AG09319 (cell line): ENCODE measurements at places on chromosomes 1 and 21.

DNA sequence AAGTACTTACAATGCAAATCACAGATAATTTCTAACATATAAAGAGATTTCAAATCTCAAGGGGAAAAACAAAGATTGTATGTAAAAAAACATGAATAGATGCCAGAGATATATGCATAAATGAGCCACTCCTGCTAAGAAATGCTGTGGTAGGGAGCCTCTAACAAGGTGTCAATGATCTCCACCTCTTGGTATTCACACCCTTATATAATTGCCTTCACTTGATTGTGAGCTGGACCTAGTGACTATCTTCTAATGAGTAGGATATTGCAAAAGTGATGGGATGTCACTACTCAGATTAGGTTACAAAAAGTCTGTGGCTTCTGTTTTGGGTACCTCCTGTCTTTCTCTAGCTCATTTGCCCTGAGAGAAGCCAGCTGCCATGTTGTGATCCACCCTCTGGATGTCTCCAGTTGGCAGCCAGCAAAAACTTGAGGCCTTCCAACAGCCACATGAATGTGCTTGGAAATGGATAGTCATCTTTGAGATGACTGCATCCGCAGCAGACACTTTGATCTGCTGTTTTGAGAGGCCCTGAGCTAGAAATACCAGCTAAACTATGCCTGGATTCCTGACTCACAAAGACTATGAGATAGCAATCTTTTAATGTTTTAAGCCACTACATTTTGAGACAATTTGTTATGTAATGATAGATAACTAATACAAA is 196.1 kb upstream of the FGGY start:
- DNase-seq, result no peak

- DNase-seq, result no peak
Observed at GRCh38 chr1:117106478-117106877, 15.1 kb downstream of the TRIM45 start.

GRCh38 chr1:221040691-221041285 is 161.5 kb downstream of the HLX start:
- no peak for DNase-seq

- no peak for DNase-seq
Observed at GRCh38 chr1:242206994-242207393, 208.1 kb upstream of the MAP1LC3C start.

DNA sequence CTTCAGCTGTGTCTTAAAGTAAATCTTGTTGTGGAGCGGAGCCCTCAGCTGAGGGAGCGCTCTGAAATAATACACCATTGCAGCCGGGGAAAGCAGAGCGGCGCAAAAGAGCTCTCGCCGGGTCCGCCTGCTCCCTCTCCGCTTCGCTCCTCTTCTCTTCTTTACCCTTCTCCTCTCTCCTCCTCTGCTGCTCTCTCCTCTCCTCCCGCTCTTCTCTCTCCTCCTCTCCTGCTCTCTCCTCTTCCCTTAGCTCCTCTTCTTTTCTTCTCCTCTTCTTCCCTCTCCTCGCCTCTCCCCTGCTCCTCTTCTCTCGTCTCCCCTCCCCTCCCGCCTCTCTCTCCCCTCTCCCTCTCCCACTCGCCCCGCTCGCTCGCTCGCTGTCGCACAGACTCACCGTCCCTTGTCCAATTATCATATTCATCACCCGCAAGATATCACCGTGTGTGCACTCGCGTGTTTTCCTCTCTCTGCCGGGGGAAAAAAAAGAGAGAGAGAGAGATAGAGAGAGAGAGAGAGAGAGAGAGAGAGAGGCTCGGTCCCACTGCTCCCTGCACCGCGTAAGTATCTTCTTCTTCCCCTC is at the start of gene PROX1:
Gene PROX1 (plus strand): TSS at position 47 of the 580 bp plus-strand sequence. CDS start 8,563 bp downstream, outside the sequence.
- DNase-seq, result peak; percentile 44

DNA sequence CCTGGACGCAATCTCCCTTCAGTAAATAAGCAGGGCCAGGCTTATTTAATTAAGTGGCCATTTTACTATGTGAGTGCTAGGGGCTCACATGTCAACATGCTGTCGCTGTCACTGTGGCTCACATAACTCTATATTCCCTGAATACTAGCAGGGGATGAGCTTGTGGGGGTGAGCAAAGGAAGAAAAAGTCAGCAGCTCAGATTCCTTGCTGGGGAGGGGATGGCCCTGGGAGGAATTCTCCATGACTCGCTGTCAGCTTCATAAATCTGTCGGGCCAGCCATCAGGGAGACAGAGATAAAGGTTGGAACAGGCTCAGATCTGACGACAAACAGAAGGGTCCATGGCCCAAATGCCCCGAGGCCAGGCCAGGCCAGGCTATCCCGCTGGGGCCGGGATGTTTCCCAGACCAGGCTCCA is 26.0 kb upstream of the PLEKHG5 start:
- no peak for DNase-seq

DNA sequence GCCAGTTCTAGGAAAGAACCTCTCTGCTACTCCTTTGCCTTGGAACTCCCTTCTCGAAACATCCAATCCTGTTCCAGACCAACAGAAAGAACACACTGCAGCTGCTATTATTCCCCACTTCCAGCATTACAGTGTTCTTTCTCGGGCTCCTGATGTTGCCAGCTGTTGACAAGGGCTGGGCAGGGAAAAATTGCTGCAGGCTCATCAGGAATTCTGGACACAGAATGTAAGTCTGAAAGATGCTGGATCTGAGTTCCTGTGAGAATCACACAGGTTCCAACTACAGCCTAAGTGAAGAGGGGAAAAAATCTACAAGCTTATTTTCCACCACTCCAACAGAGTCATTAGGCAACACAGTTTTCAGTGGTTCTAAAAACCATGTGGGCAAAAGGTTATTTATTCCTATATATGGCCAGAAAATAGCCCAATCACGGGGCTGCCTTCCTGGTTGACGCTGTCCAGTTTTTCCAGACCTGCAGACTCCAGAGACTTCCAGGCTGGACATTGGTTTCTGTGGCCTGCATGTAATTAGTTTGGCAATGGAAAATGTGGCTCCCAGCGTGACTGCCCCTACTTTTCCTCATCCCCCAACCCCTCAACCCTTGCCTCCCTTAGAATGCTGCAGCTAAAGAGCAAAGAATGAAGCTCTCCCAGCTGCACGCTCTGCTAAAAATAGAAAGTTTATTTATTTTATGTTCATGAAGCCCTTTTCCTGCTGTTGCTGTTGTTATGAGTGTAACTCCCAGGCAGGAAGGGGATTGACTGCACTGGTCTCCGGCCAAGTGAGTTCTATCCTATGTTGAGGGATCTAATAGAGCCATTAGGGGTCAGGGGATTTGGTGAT is 8.3 kb upstream of the KIAA0040 start:
- no peak for DNase-seq

DNA sequence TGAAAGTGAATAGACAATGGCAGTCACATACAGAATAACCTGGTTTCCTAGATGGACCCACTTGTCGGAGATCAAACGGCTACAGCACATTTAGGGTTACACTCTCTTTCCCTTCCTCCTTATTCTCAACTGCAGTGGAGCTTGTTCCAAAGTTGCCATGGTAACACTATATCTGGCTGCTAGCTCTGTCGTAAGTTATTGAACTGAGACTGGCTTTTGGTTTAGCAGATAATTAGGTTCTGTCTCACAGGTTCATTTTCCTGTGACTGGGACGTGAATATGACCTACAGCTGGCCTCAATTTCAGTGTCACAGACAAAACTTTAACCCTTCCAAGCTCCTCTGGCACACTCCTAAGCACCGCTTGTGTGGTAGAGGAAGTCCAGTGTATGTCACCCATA is 875.8 kb downstream of the USP25 start:
- no peak for DNase-seq

DNA sequence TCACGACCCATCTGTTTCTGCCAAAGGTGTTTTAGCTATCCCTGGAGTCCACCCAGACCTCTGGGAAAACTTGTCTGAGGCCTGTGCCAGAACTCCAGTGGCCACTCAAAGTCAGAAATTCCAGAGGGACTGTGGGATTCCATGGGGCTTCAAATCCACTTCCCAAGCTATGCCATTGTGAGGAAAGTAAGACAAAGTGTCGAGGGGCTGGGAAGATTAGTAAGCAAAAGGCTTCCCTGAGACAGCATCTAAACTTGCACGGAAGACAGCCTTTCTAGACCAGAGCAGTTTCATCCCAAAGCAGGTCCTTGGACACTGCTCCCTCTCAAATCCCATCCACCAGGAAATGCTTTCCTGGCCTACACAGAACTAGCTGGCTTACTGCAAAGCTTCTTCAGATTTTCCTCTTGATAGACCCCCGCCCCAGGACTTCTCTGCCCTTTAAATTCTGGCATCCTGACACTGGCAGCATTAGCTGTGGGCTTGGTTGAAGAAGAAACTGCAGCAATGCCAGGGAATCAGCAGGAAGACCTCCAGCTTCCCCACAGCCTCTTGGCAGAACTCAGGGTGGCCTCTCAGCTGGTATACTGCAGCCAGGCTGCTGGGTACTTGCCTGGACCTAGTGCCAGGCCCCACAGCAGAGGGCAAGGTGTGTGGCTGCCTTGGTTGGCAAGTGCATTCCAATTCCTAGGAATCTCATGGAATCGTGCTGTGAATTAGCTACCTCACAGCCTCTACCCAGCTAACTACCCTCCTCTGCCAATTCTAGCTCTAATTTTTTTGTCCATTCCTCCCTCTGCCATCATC is 27.3 kb upstream of the LMX1A start:
- DNase-seq, result no peak

DNA sequence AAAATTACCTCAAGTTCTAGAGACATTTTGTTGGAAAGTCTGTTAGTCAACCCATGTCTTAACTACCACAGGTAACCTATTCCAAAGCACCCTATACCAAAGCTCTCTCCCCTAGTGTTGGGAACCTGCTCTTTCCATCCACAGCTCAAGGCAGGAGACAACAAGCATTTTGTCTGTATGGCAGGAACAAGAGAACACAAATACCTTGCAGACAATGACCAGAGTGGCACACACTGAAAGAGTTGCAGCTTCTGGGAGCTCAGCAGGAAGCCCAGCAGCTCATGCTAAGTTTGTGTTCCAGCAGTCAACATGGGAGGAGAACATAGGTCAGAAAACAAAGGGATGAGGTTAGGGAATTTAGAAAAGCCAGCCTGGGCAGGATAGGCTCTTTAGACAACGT is 300.8 kb downstream of the HHIPL2 start:
- no peak for DNase-seq
